ENCODE measurements at places on chromosomes 16 and 17.

DNA sequence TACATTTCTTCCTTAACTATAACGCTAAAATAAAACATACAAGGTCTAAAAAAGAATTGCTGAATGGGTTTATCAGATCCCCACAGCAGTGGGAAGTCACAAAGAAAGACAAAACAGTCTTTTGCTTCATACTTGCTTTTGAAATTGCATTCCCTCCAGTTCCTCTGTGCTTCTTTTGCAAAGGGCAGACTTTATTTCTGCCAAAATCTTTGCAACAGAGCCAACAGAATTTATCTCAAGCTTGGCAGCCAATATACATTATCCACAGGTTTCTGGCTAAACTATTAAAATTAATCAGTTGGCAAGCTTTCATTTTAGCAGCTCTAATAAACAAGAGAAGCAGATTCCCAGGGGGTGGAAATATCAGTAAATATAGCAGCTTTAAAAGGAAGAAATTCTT, 378.9 kb upstream of the CA10 start:
- no peak for DNase-seq

DNA sequence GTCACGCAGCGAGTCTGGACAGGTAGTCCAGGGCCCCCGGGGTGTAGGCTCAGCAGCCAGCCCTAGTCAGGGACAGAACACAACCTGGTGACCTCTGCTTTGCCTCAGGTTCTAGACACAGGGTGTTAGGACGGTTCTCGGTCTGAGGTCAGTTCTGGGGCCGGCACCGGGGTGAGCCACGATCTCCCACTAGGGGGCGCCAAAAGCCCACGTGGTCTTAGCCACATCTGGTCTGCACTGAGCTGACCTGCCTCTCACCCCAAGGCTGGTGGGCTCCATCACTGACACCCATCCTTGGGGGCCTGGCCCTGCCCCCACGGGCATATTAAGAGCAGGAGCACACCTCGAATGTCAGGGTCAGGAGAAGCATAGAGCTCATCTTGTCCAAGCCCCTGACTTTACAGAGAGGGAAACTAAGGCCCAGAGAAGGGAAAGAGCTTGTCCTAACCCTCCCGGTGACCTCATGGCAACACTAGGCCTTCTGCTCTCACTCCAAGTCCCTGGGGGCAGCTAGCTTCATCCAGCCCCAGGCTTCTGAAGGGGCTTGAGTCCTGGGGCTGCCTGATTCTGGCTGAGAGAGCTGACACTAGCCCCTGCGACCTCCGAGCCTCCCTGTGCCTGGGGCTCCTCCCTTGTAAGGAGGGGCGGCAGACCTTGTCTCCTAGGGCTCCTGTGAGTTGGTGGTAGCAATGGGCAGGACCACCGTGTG, 9.0 kb downstream of the SLC5A10 start:
- no peak for DNase-seq

DNA sequence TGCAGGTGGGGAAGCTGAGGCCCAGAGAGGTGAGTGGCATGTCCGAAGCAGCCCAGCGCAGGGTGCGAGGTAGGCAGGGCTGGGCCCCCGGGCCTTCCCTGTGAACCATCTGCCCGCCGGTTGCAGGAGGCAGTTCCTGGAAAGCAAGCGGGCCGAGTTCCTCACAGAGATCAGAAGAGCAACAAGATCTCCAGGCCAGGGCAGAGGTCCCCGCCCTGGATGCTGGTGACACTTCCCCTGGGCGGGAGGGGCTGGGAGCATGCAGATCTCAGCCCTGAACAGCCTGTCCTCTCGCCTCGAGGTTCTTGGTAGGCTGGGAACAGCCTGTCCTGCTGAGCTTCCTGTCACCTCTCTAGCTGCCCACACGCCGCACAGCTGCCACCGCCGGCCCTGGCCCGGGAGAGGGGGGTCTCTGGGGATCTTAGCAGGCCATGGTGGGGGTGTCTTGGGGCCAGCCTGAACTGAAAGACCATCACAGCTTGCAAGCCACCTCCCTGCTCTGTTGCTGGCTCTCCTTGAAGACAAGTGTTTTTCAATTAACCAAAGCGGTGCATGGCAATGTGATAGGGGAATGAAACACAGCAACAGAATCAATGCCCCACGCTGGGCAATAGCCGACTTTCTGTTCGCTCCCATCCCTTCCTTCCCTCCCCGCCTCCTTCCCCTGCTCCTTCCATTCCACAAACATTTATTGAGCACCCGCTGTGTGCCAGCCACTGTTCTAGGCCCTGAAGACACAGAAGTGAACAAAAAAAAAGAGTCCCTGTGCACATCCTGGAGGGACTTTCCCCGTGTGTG, 31.7 kb downstream of the SOCS1 start:
- no peak for DNase-seq

DNA sequence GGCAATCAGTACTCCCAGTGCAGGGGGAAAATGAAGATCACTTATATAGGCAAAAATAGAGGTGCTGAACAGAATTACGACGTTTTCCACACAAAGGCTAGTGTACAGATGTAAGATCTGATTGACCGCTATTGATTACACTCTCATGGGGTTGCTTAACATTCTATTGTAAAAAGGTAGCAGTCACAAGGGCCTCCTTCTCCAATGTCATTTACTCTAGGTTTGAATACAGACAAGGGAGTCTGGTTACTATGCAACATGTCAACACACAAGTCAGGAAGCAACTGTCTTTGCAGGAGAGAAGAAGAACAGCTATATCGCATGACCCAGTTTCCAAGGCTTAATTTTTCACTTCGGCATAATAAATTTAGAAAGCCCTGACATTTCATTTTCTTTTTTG, 7.9 kb downstream of the KRT37 start:
- no peak for DNase-seq
